MV-4-11 (cell line): ENCODE measurements at places on chromosomes 6 and 20.
A peak's percentile ranks its signal among the peaks of the same experiment; 100 is the strongest.

GRCh38 chr6:16804546-16805242 lies 43.4 kb upstream of the ATXN1 start:
- DNase-seq: peak; percentile 79

DNA sequence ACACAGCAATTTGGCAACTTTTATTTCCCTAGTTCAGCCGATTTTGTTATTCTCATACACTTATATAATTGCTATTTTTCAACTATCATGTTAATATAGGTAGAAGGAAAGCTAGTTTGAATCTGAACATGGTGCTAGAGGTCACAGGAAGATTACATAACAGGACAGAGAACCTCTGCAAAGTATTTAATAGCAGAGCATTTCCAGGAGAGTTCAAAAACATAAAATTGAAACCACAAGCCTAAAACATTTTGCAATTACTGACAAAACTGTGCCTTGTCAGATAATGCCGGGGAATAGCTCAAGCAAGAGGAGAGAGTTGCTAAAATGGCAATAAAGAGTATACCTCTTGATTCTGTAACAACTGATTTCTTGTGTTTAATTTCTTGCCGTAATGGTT lies 70.8 kb downstream of the TFAP2B start:
- no peak for DNase-seq

GRCh38 chr20:43492101-43492500 lies 15.4 kb upstream of the L3MBTL1 start:
- DNase-seq: no peak

DNA sequence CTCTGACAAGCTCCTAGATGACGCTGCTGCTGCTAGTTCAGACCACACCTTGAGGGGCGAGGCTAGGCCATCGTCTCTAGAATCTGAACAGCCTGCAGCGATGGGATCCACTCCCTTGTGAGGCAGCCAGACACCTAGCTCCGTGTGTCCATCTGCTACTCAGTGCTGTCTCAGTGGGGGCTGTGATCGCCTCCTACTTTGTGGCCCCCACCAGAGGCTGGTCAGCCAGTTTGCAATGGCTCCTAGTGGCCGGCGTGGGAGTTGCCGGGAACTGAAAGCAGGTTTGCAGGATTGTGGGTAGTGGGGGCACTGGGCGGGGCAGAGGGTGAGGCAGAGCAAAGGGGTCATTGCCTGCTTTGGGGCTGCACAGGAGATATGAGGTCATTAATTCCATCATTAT lies 2.8 kb downstream of the CCN5 start:
- DNase-seq: no peak

DNA sequence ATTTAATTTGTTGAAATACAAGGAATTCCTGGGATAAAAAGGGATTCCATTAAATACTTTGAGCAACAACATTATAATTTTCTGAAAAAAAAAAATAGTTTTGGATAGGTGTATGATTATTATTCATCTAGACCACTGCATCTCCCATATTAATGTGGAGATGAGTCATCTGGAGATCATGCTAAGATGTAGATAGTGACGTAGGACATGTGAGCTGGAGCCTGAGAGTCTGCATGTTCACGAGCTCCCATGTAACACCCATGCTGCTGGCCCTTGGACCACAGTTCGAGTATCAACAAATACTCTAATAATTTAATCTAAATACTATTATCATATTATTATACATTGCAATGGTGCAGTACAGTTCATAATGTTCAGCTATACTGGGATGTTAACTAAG lies 91.6 kb downstream of the EPM2A start:
- no peak for DNase-seq

DNA sequence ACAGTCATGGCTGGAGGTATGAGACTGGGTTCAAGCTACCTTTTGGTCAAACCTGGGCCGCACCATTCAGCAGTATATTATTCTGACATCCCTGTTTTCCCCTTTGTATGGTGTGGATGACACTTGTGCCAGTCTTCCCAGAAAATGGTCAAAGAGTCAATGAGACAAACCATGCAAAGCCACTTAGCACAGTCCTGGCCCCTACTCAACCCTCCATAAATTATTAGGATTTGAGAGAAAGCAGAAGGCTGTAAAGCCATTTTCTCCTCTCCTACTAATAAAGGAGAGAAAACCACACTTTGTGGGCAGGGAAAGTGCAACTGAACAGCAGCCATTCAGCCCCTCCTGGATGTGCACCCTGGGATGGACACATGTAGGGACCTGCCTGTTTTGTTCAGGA lies 236.2 kb downstream of the SLC24A3 start:
- DNase-seq: no peak

GRCh38 chr6:127816643-127817042 lies 84.2 kb downstream of the THEMIS start:
- DNase-seq: no peak

DNA sequence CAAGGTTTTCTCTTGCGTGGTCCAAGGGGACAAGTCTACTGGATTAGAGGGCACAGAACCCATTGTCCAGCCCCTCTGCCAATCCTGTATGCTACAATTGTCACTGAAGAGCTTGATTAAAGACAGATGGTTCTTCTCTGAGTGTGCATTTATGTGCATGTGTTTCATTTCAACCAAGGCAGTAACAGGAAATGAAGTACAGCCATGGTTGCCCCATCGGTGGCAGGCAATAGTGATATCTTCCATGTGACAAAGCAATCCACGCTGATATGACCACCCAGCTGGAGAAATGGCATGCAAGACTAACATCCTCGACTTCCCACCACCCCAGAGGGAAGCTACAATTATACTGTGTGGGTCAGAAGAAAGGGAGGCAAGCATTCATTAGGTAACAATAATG lies 85.5 kb downstream of the UNC5CL start:
- DNase-seq: no peak

DNA sequence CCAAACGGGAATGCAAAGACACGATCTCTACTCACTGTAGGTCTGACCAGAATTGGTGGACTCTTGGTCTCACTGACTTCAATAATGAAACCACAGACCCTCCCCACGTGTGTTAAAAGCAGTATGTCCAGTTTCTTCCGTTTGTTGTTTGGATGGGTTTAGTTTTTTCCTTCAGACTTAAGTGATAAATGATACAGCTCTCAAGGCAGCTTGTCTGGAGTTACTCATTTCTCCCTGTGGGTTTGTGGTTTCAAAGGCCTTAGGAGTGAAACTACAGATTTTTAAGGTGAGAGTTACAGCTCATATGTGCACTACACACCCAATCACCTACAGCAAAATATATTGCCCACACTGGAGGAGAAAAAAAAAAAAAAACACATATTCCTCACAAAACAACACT lies 86.7 kb upstream of the STMND1 start:
- no peak for DNase-seq

- DNase-seq: no peak
Measured at GRCh38 chr6:163232649-163233048, 181.9 kb upstream of the QKI start.

DNA sequence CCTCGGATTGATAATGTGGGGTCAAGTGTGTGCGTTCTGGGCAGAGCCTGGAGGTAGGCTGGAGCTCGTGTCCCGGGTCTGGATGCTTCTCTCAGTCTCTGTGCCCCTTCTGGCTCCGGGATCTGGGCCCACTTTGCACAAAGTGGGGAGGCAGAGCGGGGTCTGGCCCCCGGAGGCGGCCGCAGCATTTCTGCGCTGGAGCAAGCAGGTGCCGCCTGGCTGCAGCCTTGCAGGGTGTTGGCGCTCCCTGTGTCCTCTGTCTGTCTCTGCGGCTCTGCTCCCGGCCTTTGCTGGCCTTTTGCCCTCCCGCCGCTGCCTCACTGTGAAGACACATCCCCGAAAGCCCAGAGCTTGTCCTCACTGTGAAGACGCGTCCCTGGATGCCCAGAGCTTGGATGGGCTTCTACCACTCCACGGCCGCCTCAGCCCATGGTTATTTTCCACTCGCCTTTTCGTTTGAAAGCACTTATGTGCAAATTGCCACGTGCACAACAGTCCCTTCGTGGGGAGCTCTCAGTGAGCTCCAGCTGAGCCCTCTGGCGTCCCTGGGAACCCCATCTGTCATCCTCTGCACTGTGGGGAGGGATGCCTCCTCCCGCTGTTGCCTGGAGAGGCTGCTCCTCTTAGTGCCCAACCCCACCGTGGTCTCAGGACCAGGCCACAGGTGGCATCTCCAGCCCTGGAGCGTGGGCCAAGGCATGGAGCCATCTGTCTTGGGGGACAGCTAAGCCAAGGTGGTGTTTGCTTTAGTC lies 17.4 kb downstream of the SLCO4A1 start:
- no peak for DNase-seq

DNA sequence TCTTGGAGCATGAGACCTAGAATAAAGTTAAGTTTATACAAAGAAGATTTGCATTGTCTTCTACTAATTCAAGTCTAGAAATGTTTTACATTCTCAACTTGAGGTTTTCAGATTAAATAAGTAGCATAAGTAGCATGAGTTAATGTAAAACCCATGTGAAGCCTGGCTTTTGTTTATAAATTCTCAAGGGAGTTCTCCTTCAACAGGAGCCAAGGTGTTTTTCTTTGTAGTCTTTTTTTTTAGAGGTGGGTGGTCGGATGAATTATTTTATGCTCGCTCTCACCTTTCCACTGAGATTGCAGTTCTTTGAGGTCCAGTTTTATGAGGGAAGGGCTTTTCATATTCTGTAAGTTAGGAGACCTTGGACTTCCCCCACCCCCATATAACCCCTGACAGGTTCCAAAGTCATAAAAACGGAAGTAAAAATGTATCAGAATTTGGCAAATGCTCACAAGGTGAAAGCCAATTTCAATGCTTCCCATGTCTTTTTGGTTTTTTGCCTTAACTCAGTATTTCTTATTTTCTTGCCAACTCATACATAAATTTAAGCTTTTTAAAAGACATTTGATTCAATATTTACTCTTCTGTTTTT lies 244.3 kb upstream of the ASCC3 start:
- DNase-seq: no peak

DNA sequence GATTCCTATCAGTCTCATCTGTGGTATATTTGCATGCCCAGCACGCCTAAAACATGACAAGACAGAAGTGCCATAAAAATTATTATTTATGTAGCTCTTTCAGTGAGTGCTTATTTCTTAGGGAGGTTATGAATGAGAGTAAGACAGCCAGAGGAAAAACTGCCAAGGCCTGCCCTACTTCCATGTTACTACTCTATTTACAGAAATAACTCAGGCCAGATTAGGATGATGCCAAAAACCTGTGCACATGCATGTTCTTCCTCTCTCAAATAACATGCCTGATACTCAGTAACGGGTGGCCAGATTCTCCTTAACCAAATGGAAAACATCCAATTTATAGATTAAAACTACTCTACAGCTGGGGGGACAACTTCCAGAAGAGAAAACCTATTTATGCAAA lies 45.7 kb downstream of the ILRUN start:
- no peak for DNase-seq

DNA sequence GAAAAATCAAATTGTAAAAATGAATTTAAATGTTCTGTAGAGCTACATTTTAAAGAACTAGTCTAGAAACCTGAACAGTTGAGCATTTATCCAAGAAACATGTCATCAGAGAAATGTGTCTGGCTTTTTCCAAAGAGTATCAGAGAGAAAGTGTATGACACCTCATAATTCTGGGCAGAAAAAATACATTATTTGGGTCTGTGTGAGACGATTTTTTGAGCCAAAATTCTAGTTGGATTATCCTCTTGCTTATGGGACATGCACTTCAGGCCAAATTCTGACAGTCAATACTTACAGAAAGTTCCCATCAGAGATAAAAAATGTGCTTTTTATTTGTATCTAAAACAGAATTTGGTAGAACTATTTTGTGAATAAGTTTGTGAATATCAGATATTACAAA lies 1242.7 kb downstream of the EPHA7 start:
- DNase-seq: no peak

DNA sequence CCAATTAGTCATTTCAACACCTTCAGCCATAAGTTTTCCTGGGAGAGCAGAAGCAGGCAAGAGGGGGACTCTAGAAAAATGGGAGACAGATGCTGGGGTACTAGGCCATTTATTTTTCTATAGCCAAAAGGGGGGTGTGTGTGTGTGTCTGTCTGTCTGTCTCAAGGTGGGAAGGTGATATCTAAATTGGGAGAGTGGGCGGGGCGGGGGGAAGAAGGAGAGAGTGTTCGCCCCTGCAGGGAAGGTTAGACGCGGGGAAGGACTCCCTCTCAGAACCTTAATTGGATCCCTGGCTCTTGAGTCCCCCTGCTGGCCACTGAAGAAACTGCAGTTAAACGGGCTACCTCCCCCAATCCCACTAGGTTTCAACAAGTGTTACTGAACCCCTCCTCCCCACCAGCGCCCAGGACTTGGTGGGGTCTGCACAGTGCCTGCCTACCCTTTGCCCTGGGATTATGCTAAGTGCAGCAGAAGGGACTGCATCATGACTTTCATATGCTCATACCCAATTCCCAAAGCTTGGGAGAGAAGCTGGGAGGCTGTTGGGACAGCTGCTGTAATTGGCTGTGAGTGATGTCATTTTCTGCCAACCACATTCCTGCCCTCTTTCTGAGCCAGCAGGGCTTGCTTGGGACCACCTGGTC lies 45.8 kb downstream of the FOXP4 start:
- peak; percentile 27 for DNase-seq

DNA sequence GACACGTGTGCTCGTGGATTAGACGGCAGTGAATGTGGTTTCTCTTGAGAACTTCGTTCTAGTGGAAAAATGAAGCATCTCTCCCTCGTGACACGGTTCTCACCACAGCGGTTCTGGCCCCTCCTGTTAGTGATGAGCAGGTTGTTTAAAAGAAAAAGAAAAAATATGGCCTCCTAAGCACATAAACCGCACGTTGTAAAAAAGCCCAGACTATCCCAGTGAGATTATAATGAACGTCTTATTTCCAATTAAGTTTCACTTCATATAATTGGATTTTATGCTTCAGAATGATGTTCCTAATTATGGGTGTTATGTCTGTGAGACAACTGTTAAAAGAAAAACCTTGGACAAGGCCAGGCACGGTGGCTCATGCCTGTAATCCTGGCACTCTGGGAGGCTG lies 74.5 kb upstream of the FRMD1 start:
- DNase-seq: no peak

DNA sequence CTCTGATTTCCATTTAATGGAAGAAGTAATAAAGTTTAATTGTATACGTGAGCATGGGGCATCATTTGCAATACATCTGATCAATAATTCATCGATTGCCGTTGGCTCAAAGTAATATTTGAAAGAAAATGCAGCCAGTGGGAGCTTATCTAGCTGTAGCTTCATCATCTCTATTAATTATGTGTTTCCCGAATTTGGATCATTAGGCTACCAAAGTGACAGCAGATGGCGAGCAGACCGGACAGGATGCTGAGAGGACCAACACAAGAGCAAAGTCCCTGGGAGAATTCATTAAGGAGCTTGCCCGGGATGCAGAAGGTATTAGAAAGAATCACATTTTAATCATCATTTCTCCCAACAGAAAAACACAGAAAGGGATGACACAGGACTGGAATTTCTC lies 327.1 kb downstream of the ARHGAP18 start:
- DNase-seq: no peak
